ENCODE measurements at places on chromosomes 1 and 21. TPM values are rescaled to one million over a fixed set of nuclear protein-coding genes. Genes with fewer than 3 reads are reported as not detected.

DNA sequence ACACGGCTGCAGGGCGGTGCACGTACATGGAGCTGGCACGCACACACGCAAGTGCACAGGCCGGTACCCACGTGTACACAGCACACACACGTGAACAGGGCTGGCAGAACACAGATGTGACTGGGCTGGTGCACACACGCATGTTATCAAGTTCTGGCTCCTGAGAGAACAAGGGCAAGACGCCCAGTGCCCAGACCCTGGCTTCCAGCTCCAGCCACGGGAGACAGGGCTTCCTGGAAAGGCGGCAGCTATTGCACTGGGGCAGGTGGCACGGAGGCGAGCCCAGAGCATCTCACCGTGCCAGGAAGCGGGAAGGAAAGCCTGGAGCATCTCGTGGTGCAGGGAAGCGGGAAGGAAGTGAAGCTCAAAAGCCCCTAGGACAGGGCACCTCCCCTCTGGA lies 5.9 kb downstream of the SDF4 start:
- H3K4me1 ChIP-seq: peaks cover 9% of the 10 kb centered on the region
- no peak for DNase-seq
- no peak overlapping the region for H3K4me3 ChIP-seq

DNA sequence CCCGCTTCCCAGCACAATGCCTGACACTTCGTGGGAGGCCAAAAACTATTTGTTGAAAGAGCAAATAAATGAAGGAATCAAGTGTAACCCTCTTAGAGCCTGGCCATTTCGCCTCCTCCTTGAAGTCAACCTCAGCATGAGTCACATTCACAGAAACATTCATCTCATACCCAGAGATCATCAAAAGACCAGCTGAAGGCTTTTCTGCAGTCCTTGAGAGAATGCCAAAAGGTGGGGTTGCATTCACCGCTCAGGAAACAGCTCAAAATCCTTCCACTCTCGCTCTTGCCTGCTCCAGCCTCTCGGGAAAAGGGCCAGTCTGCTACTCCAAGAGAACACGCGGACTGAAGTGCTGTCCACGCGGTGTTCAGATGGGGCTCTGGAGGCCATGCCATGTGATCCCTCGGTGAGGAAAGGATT lies 90.0 kb downstream of the VWA5B1 start:
- no peaks in the 10 kb centered on the region for H3K4me1 ChIP-seq
- no peak overlapping the region for H3K4me3 ChIP-seq
- H3K36me3 ChIP-seq: no peaks in the 10 kb centered on the region
- H3K27me3 ChIP-seq: peaks cover 5% of the 10 kb centered on the region

DNA sequence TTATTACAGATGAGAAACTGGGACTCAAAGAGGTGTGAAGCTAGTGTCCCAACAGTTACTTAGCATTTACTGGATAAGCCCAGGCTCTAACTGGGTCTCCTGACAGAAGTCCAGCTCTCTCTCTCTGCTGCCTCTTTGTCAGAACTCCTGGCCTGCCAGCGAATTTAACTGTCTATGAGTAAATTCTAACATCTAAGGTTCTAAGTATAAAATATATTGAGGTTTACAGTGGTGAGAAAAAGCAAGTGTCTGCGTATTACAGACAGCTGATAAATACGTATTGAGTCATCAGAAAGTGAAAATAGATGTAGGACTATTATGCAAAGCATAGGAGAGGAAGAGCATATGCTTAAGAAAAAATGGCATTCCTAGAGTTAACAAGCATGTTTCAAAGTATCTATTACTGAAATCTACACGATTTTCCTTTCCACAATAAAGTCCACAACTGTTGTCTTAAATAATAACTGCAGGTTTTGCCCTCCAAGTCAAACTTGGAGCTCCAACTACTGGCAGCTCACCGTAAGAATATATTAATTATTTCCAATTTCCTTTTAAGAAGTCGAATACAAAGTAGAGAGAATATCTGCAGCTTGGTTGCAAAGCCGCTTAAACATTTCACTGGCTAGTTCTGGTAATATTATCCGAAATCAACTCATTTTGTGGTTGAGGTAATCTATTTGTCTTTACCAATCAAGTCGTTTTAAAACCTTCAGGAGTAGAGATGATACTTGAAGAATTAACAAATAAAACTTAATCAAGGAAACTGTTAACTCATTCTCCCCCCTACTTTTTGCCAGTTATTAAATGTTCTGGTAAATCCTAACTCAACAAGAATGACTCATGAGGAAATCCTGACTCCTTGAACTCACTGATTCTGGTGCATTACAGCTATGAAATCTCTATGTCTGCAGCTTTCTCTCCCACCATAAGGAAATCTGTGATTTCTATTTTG lies 1.4 kb upstream of the RGS2 start:
- H3K4me1 ChIP-seq: peaks cover 33% of the 10 kb centered on the region
- H3K4me3 ChIP-seq: no peak overlapping the region
- peak; percentile 80 for DNase-seq
- peak overlapping the region; percentile 83 for H3K27ac ChIP-seq
- no peaks in the 10 kb centered on the region for H3K27me3 ChIP-seq

Gene KLF17
- total RNA-seq: not detected

- DNase-seq: no peak
- H3K27ac ChIP-seq: no peak overlapping the region
- H3K4me1 ChIP-seq: no peaks in the 10 kb centered on the region
- no peaks in the 10 kb centered on the region for H3K27me3 ChIP-seq
- H3K4me3 ChIP-seq: no peak overlapping the region
Observed at GRCh38 chr21:29506947-29507346, 208.2 kb downstream of the BACH1 start.

GRCh38 chr1:63984257-63984929 lies 210.6 kb downstream of the ROR1 start:
- H3K36me3 ChIP-seq: no peaks in the 10 kb centered on the region
- peaks cover 20% of the 10 kb centered on the region for H3K4me1 ChIP-seq
- H3K27ac ChIP-seq: no peak overlapping the region
- no peaks in the 10 kb centered on the region for H3K27me3 ChIP-seq
- no peak overlapping the region for H3K4me3 ChIP-seq
- peak; percentile 69 for DNase-seq

Gene PLPPR5
- total RNA-seq: 1.4 TPM

DNA sequence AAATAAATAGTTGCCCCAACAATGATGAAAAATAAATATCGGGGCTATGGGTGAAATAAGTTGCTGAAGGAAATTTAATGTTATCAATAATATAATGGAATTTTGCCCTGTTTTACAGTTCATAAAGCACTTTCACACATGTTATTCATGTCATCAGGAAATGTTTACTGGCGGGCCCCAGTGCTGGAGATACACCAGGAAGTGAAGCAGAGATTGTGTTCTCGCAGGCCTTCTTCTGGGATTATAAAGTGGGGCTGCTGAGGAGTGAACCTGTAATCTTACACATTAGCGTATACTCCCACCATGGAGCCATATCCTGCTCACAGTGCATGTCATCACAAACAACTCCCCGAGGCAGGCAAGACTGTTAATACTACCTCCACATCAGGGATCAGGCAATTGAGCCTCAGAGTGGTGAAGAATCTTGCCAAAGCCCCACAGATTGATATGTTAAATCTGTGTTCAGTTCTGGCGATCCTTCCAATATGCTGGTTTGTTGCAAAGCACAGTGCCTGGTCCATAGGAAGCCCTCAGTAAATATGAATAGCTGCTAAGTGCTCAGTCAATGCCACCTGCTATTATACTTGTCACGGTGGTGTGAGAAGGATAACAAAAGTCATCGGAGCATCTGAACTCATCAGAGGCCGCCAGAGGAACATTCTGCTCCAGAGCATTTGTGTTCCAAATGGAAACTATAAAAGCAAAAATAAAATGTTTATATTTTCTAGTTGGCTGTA lies 104.4 kb upstream of the UBE2U start:
- H3K27ac ChIP-seq: no peak overlapping the region
- H3K4me1 ChIP-seq: no peaks in the 10 kb centered on the region
- no peaks in the 10 kb centered on the region for H3K36me3 ChIP-seq
- DNase-seq: peak; percentile 52
- H3K4me3 ChIP-seq: no peak overlapping the region

DNA sequence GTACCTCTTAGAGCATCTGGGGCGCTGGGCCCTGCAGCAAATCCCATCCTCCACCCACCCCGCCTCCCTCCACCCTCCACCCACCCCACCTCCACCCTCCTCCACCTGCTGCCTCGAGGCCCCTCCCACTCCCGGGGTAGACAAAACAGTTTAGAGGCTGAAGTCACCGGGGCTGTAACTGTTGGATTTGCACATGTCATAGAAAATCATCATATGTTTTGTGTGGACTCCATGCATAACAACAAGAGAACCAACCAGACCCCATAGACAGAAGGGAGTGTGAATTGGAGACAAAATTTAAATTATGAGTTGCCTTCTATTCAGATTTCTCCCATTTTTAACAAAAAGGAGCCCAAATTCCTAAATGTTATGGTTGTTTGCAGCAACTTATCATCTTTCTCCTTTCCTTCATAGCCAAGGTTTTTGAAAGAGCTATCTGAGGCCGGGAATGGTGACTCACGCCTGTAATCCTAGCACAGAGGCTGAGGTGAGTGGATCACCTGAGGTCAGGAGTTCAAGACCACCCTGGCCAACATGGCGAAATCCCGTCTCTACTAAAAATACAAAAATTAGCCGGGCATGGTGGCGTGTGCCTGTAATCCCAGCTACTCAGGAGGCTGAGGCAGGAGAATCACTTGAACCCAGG lies 28.2 kb upstream of the LGALS8 start:
- no peak overlapping the region for H3K27ac ChIP-seq
- no peaks in the 10 kb centered on the region for H3K36me3 ChIP-seq
- no peak overlapping the region for H3K4me3 ChIP-seq
- no peak for DNase-seq

Gene CFAP298
- total RNA-seq: 27.6 TPM

DNA sequence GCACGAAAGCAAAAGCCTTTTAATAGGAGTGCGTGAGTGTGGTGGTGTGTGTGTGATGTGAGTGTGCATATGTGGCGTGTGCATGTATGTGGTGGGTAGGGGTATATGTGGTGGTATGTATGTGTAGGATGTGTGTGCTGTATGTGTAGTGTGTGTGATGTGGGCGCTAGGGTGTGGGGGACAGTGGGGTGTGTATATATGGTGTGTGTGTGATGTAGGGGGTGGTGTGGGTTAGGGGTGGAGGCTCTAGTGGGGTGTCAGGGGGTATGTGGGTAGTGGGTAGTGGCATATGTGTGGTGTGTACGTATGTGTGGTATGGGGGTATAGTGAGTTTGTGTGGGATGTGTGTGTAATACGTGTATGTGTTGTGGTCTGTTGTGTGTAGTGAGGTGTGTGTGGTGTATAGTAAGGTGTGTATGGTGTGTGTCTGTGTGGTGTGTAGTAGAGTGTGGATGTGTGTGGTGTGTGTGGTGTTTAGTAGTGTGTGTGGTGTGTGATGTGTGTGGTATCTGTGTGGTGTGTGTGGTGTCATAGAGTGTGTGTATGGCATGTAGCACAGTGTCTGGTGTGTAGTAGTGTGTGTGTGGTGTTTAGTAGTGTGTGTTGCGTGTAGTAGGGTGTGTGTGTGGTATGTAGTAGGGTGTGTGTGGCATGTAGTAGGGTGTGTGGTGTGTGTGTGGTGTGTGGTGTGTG lies 86.0 kb downstream of the SYT2 start:
- H3K4me3 ChIP-seq: no peak overlapping the region
- H3K4me1 ChIP-seq: peaks cover 7% of the 10 kb centered on the region
- H3K36me3 ChIP-seq: no peaks in the 10 kb centered on the region
- H3K27me3 ChIP-seq: no peaks in the 10 kb centered on the region
- no peak for DNase-seq

DNA sequence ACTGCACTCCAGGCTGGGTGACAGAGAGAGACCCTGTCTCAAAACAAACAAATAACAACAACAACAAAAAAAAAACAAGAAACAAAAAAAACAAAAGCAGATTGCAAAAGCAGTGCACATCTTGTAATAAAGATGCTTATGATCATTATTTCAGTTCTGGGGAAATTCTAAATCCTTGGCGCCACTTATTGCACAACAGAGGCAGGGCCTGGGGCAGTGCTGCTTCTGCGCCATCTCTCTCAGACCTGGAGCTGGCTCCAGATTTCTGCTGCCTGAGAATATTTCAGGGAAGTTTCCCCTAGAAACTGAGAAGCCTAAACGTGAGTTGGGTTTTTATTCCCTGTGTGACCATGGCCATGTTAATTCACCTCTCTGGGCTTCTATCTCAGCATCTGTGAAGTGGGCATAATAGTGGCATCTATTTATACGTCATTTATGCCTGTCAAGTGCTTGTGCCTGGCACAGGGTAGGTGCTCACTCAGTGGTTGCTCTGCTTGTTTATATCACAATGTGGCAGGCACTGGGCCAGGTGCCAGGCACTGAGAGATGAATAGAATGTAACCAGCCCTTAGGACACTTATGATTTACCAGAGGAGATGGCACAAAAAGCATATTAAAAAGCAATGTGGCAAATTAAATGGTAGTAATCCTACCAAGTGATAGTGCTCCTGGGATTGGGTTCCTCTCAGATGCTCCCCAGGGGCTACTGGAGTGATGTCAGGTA lies 67.9 kb downstream of the MDM4 start:
- no peaks in the 10 kb centered on the region for H3K36me3 ChIP-seq
- no peak for DNase-seq
- H3K27ac ChIP-seq: no peak overlapping the region
- H3K4me1 ChIP-seq: no peaks in the 10 kb centered on the region
- H3K4me3 ChIP-seq: no peak overlapping the region
- H3K27me3 ChIP-seq: no peaks in the 10 kb centered on the region

- H3K4me3 ChIP-seq: no peak overlapping the region
- H3K27me3 ChIP-seq: no peaks in the 10 kb centered on the region
- H3K36me3 ChIP-seq: peaks cover 12% of the 10 kb centered on the region
Observed at GRCh38 chr1:197180252-197180878, 33.9 kb upstream of the ASPM start.

DNA sequence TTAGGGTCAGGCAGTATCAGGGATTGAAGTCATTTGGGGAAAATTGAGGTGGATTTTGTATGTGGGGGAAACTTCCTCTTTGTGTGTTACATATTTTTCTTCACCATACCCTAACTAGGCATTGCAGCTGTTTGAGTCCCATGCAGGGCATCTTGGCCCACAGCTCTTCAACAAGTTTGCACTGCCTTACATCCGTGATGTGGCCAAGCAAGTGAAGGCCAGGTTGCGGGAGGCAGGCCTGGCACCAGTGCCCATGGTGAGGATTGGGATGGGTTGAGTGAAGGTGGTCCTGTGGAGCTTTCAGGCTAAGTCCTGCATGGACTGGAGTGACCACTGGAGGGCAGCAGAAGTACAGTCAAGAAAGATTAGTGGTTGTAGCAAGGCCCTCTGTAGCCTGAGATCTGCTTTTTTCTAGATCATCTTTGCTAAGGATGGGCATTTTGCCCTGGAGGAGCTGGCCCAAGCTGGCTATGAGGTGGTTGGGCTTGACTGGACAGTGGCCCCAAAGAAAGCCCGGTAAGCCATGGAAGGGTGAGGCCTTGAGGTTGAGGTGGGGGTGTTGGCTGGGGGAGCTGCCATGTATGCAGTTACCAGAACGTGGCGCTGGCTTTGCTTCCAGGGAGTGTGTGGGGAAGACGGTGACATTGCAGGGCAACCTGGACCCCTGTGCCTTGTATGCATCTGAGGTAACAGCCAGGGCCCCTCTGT lies 2.4 kb downstream of the UROD start:
- H3K27ac ChIP-seq: no peak overlapping the region
- DNase-seq: peak; percentile 87
- no peaks in the 10 kb centered on the region for H3K27me3 ChIP-seq
- H3K36me3 ChIP-seq: peaks cover 16% of the 10 kb centered on the region

Measured in lung (tissue), 17 donors.